ENCODE measurements at places on chromosomes 3 and 15.

- DNase-seq: no peak
Observed at GRCh38 chr15:90864507-90864906, 3.9 kb upstream of the FURIN start.

DNA sequence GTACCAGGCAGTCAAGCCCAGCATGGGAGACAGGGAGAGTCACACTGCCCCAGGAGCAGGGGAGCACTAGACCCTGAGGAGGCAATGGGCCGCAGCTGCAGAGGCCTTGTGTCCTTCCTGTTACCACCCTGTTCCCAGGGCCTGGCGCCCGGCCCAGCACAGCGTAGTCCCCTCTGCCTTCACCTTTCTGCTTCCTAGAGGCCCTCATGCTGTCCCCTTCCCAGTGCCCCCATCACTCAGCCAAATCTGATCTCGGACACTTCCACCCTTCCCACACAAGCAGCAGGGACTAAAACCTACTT, 6.9 kb upstream of the TBC1D2B start:
- no peak for DNase-seq

GRCh38 chr3:100759159-100759558, 49.9 kb downstream of the TFG start:
- no peak for DNase-seq

GRCh38 chr3:32136703-32137102, 30.3 kb downstream of the GPD1L start:
- no peak for DNase-seq

- DNase-seq: peak; percentile 50
Observed at GRCh38 chr15:97961067-97961954, 808 bp downstream of the ARRDC4 start.

GRCh38 chr3:197331131-197331530, 32.7 kb upstream of the DLG1 start:
- no peak for DNase-seq

- peak; percentile 27 for DNase-seq
Observed at GRCh38 chr3:58044691-58045483, 36.7 kb downstream of the FLNB start.

DNA sequence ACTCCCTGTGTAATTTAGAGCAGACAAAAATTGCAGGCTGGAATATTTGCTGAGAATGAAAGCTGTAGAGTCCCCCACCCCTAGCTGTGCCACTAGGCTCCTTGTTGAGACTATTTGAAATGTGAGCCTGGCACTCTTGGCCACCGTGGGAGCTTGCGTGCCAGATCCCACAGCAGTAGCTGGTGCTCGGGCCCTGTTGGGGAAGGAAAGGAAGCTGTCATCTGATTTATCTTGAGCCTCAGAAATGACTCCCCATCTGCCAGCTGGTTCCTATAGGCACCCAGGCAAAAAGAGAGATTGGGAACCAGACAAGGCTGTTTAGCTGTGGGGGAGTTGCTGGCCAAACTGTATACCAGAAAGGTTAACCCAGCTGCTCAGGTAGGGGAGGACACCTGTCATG, 23.4 kb upstream of the CLEC3B start:
- no peak for DNase-seq

GRCh38 chr3:31274326-31275024, 258.2 kb upstream of the STT3B start:
- DNase-seq: no peak

Data from suppressor macrophage treated with lipopolysaccharide for 4 hours (primary cell).